Thyroid gland (tissue), 4 donors: ENCODE measurements at places on chromosomes 5 and 9.

GRCh38 chr5:14528926-14529325 is 52.7 kb upstream of the OTULINL start:
- DNase-seq: no peak

GRCh38 chr5:52476346-52476745 is 311.4 kb upstream of the ITGA1 start:
- DNase-seq: no peak

DNA sequence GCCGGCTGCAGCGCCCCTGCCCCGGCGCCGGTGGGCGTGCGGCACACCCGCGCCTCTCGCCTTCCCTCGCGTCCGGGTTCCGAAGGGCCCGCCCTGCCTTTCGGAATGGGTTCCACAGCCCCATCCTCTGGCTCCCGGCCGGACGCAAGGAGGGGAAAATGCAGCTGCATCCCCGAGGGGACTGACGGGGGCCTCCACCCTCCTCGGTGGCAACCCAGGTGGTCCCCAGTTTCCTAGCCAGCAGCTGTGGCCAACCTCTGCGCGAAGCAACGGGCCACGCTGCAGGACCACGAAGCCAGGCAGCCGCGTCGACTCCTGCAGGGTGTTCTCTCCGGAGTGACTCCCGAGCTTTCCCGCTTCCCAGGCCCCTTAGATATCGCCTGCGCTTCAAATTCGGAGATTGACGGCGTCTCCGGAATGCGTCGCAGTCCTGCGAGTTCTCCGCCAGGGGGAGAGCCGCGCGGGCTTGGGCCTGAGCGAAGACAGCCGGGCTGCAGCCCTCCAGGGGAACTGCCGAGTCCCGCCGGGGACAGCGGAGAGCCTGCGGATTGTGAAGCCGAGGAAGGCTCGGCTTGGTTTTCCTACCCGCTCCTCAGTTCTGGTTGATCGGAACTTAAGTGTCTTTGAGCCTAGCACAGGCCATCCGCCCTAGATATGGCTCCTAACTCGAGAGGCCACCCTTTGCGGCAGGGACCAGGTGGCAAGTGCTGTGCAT is 582 bp upstream of the APBA1 start:
- DNase-seq: peak; percentile 81

DNA sequence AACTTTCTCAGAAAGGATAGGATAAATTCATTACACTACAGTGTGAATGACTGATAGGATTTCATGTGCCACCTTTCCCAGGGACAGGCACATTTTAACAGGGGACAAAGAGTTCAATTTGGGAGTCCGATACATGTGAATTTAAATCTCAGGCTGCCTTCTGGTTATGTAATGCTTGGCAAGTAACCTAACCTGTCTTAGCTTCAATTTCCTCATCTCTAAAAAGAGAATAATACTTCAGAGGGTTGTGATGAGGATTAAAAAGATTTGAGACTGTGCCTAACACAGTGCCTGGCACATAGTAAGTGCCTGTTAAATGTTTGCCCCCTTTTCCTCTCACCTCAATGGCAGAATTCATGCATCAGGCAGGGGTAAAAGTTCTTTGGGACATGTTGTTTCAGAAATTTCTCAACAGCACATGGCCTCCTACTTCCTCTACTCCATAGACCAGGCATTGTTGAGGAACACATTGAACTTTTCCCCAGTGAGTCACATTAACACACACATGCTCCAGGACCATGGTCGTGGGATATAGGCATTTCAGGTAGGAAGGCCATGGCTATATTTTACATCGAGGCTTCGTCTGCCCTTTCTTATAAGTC is 94.6 kb upstream of the EGFLAM start:
- DNase-seq: no peak

- DNase-seq: peak; percentile 8
Observed at GRCh38 chr5:176388003-176388443, 375 bp downstream of the NOP16 start.
